Mesothelial cell of epicardium (in vitro differentiated cells): ENCODE measurements at places on chromosomes 1 and 21. TPM values are rescaled to one million over a fixed set of nuclear protein-coding genes. Genes with fewer than 3 reads are reported as not detected.

GRCh38 chr1:91506071-91506470, 5.4 kb downstream of the CDC7 start:
- no peak overlapping the region for H3K4me3 ChIP-seq
- peaks cover 3% of the 10 kb centered on the region for H3K36me3 ChIP-seq
- DNase-seq, result no peak

DNA sequence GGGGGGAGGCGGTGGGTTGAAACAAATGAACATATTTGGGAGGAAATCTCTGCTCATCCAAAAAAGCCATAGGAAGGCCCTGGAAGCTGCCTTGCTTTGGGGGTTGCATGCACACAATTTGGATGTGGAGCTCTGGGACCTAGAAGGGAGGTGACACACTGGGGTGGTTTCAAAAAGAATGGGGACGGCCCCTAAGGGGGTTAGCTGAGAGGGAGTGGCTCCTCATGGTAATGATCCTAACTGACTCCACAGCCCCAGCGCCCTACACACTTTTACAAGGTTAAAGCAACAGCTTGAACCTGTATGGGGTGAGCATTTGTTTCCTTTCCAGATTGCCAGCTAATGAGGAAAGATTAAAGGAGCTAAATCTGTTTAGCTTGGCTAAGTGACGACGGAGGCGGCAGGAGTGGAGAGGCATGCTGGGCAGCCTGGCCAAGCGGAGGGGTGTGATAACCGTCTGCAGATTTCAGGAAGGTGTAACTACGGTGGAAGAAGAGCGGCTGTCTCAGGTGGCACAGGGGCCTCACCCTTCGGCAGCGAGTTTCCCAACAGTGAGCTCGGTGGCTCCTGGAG, 107.3 kb downstream of the RNF220 start:
- H3K4me1 ChIP-seq, result peaks cover 8% of the 10 kb centered on the region
- DNase-seq, result no peak
- H3K4me3 ChIP-seq, result no peak overlapping the region
- peaks cover 80% of the 10 kb centered on the region for H3K27me3 ChIP-seq
- no peak overlapping the region for H3K27ac ChIP-seq
- no peaks in the 10 kb centered on the region for H3K36me3 ChIP-seq

DNA sequence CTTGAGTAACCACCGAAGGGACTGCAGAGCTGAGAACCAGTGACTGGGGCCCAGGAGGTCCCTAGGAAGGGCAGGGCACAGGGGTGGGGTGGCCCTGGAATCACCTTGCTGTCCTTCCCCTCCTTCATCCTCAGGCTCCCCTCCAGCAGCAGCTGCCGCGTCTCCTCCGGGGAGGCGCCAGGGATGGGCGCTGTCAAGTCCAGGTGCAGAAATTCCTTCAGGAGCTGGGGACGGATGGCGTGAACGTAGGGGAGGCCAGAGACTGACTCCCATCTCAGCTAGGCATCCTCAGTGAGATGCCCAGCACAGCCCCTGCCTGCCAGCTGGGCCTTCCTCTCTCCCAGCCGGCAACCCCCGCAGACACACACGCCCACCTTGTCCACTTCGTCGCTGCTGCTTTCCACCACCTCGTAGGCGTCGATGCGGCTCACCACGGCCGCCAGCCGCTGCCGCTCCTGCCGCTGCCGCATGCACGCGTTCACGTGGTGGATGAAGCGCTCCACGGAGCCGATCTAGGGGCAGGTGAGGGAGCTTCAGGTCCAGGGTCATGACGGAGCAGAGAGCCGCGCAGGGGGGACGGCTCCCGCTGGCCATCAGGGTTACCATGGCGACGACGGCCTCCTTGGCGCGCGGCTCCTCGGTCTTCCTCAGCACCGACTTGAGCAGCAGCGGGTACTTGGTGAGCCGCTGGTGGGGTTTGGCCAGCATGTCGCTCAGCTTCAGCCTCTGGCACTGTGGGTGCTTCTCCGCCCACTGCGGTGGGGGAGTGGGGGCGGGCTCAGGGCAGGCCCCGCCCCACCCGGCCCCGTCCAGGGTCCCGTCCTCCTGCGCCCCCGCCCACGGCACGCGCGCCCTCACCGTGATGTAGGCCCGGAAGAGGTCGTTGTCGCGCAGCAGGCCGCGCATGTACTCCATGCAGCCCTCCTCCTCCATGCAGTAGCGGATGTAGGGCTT, 4.4 kb upstream of the TNFRSF25 start:
- H3K27me3 ChIP-seq, result peaks cover 4% of the 10 kb centered on the region
- no peak overlapping the region for H3K4me3 ChIP-seq
- peaks cover 13% of the 10 kb centered on the region for H3K36me3 ChIP-seq
- DNase-seq, result no peak

DNA sequence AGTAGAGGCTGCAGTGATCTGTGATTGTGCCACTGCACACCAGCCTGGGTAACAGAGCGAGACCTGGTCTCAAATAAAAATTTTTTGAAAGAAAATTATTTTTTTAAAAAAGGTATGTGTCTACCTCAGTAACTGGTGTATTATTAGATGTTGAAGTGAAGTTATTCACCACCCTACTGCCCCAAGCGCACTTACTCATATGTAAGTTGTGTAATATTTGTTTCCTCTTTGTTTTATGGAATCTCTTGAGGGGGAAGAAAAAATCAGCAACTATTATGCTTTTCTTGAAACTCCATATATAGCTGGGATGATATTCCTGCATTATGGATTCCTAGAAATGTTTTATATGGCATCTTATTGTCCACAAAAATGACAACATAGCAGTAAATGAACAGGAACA, 21.3 kb downstream of the RBM15 start:
- H3K27ac ChIP-seq, result no peak overlapping the region
- peaks cover 28% of the 10 kb centered on the region for H3K36me3 ChIP-seq
- H3K4me3 ChIP-seq, result no peak overlapping the region
- no peak for DNase-seq
- peaks cover 6% of the 10 kb centered on the region for H3K4me1 ChIP-seq

GRCh38 chr1:96660051-96660450, 61.5 kb upstream of the PTBP2 start:
- H3K4me1 ChIP-seq, result no peaks in the 10 kb centered on the region
- H3K27me3 ChIP-seq, result no peaks in the 10 kb centered on the region
- H3K27ac ChIP-seq, result no peak overlapping the region

DNA sequence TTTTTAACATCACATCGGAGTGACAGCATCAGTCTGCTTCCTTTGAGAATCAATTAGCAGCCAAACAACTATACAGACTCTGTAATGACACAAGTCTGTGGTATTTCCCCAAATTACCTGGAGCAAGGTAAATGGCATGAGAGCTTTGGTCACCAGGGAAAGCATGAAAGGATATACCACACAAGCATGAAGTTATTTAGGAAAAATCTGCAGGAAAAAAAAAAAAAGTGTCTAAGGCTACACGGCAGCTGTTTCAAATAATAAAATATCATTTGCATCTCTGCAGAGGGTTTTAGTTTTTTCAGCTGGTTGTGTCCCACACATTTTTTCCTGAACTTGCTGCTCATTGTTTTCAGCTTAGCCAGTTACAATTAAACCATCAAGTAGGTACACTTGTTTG, 234.7 kb downstream of the TTLL7 start:
- H3K4me3 ChIP-seq, result no peak overlapping the region
- DNase-seq, result no peak
- H3K4me1 ChIP-seq, result peaks cover 48% of the 10 kb centered on the region
- H3K27ac ChIP-seq, result no peak overlapping the region
- peaks cover 6% of the 10 kb centered on the region for H3K27me3 ChIP-seq

GRCh38 chr21:37071561-37072273, 1.2 kb downstream of the PIGP start:
- DNase-seq, result no peak
- peak overlapping the region; percentile 98 for H3K27ac ChIP-seq
- H3K36me3 ChIP-seq, result peaks cover 16% of the 10 kb centered on the region
- H3K27me3 ChIP-seq, result no peaks in the 10 kb centered on the region

DNA sequence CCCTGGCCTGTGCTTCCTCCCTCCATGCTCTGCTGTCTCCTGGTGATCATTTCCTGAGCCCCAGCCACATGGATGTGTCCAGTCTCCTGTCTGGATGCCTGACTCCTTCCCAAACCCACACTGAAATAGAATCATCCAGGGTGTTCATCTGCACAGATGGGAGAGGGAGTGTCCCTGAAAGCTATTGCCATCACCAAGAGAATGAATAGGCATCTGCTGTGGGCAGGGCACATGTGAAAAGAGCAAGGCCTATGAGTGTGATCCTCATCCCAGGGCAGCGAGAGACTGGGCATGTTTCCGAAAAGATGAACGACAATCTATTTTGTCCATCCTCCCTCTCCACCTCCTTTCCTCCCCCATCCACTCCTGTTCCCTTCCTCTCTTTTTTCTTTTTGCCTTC, 5.0 kb downstream of the IGSF21 start:
- peaks cover 13% of the 10 kb centered on the region for H3K4me1 ChIP-seq
- H3K36me3 ChIP-seq, result no peaks in the 10 kb centered on the region
- DNase-seq, result no peak
- no peak overlapping the region for H3K4me3 ChIP-seq
- H3K27ac ChIP-seq, result no peak overlapping the region
- peaks cover 95% of the 10 kb centered on the region for H3K27me3 ChIP-seq

The PGLYRP3 gene
- not detected in 3 replicates for total RNA-seq

The LHX8 gene
- total RNA-seq, result 0.20 to 0.36 TPM (median 0.20 TPM) in 3 replicates

The SLC9C2 gene
- total RNA-seq, result 0.93 to 1.2 TPM (median 1.00 TPM) in 3 replicates

- H3K27ac ChIP-seq, result no peak overlapping the region
- no peaks in the 10 kb centered on the region for H3K36me3 ChIP-seq
- H3K4me1 ChIP-seq, result no peaks in the 10 kb centered on the region
- no peak overlapping the region for H3K4me3 ChIP-seq
These were observed 206.0 kb downstream of the CAMTA1 start for GRCh38 chr1:6991266-6991665.

GRCh38 chr1:201248721-201249559, 34.4 kb upstream of the PKP1 start:
- no peak overlapping the region for H3K27ac ChIP-seq
- no peaks in the 10 kb centered on the region for H3K36me3 ChIP-seq
- no peak for DNase-seq
- H3K27me3 ChIP-seq, result peaks cover 18% of the 10 kb centered on the region
- H3K4me1 ChIP-seq, result peaks cover 6% of the 10 kb centered on the region

The MR1 gene
- 4.2 to 5.5 TPM (median 4.7 TPM) in 3 replicates for total RNA-seq

The DUSP23 gene
- total RNA-seq, result 40.1 to 42.1 TPM (median 41.3 TPM) in 3 replicates

DNA sequence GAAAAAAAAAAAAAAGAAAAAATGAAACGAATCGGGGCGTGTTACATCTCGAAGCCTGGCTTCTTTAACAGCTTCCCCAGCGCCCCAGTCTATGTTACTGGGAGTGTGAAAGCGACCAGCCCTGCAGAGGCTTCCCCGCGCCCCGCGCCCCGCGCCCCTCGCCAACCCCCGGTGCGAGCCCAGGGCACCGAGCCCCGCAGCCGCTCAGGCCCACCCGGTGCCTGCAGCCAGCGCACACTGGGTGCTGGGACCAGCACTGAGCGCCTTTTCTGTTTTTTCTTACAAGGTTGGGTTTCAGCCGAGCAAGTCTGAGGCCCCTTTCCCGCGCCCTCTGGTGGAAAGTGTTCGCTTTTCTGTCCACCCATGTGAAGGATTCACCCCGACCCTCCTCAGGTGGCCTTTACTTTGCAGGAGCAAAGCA, 42.1 kb upstream of the ZNF496 start:
- H3K4me1 ChIP-seq, result peaks cover 70% of the 10 kb centered on the region
- H3K36me3 ChIP-seq, result no peaks in the 10 kb centered on the region
- H3K27ac ChIP-seq, result no peak overlapping the region
- H3K27me3 ChIP-seq, result no peaks in the 10 kb centered on the region
- no peak overlapping the region for H3K4me3 ChIP-seq

DNA sequence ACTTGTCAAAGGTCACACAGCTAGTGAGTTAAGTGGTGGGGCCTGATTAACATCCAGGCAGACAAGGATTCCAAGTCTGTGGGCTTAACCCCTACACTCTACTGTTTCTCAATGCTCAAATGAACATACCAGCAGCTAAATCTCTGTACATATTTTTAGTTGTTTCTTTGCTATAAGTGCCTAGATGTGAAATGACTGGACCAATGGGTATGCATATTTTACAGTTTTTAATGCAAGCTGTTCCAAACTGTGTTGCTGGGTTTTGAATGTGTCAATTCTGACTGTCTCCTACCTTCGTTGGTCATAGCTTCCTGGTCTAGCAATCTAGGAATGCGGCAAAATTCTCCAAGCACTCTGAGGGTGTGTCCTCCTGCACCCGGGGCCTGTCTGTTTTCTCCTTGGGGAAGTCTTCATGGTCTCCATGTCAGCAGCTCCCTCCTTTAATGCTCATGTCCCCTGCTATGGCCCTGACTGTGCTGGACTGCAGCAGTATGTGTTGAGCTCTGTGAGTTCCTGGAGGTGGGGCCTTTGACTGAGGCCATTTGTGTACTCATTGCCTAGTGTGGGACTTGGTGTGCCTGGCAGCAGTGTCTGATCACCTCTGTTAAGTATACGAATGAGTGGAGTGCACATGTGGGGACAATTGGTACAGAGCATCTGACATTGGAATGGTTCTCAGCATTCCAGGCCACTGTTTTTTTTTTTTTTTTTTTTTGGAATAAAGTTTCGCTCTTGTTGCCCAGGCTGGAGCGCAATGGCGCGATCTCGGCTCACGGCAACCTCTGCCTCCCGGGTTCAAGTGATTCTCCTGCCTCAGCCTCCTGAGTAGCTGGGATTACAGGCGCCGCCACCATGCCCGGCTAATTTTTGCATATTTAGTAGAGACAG, 72.9 kb upstream of the SLC2A1 start:
- H3K4me3 ChIP-seq, result no peak overlapping the region
- H3K36me3 ChIP-seq, result no peaks in the 10 kb centered on the region
- H3K4me1 ChIP-seq, result peaks cover 23% of the 10 kb centered on the region
- no peak overlapping the region for H3K27ac ChIP-seq

The IGSF9 gene
- total RNA-seq, result 75.8 to 77.5 TPM (median 76.9 TPM) in 3 replicates

GRCh38 chr1:223319905-223320580, 43.9 kb downstream of the SUSD4 start:
- peaks cover 4% of the 10 kb centered on the region for H3K4me1 ChIP-seq
- no peaks in the 10 kb centered on the region for H3K36me3 ChIP-seq
- no peak for DNase-seq
- H3K27me3 ChIP-seq, result peaks cover 46% of the 10 kb centered on the region

DNA sequence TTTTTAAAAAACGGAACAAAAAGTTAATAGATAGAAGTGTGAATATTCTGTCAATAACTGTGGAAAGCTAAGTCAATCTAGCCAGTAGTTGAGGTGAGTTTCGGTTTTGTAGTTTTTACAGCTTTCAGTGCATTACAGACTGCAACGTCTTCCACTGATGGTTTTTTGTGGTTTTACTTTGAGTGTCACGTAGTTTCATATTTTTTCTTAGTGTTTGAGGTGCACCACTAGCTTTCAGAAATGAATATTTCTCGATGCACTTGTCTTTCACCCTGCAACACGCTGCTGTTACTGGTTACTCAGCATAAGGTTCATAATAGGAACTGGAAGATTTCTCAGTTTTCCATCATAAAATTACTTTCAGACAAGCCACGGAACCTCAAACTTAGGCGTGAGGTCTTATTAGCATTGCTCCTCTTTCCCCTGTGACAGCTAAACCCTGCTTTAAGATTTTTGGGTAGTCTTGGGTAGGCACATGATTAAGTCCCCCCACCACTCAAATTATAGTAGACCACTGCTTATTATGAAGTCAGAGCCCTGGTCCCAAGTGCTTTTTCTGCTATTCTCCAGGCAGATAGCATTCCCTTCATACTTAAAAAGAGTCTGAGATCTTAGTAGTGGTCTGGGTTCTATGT, 1412.7 kb downstream of the KCNT2 start:
- H3K4me3 ChIP-seq, result no peak overlapping the region
- no peak overlapping the region for H3K27ac ChIP-seq
- peaks cover 5% of the 10 kb centered on the region for H3K36me3 ChIP-seq
- no peak for DNase-seq

GRCh38 chr1:158458263-158458662, 3.4 kb upstream of the OR10K1 start:
- DNase-seq, result no peak
- H3K36me3 ChIP-seq, result no peaks in the 10 kb centered on the region
